Nephron progenitor cell (in vitro differentiated cells): ENCODE measurements at places on chromosomes 6 and 20.
A peak's percentile ranks its signal among the peaks of the same experiment; 100 is the strongest.

GRCh38 chr20:48608756-48609155 lies 219.0 kb downstream of the PREX1 start:
- no peak for DNase-seq

- no peak for DNase-seq
These were observed 39.7 kb downstream of the TRAM2 start for GRCh38 chr6:52537001-52537753.

DNA sequence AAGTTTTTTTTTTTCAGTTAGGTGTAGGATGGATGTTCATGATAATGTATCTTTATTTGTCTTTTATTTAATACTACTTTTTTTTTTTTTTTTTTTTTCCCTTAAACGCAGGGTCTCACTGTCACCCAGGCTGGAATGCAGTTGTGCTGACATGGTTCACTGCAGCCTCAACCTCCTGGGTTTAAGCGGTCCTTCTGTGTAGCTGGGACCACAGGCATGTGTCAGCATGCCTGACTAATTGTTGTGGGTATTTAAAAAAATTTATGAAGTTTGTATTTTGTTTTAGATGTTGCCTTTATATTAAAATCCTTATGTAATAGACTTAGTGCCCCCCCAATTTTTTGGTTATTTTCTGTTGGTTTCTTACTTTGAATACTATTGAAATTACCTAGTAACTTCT lies 42.6 kb downstream of the NCOA3 start:
- peak; percentile 23 for DNase-seq

GRCh38 chr6:13422681-13423221 lies 64.6 kb downstream of the GFOD1 start:
- DNase-seq: no peak

GRCh38 chr6:53956804-53957203 lies 154.4 kb upstream of the MLIP start:
- DNase-seq: no peak

DNA sequence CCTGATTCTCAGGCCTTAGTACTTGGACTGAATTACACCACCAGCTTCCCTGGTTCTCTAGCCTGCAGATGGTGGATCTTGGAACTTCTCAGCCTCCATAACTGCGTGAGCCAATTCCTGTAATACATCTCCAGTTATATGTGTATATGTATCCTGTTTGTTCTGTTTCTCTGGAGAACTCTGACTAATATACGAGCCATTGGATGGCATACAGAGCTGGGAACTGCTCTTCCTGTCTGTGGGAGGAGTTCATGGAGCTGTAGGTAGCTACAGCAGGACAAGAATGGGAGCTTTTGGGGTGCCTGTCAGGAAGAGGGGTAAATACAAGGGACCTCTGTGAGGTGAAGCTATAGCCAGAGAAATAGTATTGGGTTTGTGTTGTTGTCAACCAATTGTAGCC lies 41.2 kb downstream of the TMEM14A start:
- no peak for DNase-seq

- DNase-seq: no peak
These were observed 1.8 kb upstream of the SLC17A9 start for GRCh38 chr20:62950741-62951140.

DNA sequence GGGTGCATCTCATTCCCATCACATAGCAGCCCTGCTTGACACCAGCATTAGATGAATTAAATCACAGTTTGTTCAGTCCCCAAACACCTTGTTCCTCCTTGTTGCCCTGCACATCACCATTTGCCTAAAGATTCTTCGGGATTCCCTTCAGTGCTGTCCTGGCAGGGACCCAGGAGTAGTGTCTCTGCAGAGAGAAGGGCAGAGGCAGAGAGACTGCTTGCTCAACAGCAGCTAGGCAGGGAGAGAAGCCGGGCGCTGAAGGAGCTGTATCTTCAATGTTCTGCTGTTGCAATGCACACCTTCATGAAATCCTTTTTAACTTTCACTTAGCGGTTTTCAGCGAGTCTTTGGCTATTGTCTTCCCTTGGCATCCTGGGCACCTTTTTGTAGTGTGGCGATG lies 362.9 kb downstream of the FARS2 start:
- DNase-seq: no peak

DNA sequence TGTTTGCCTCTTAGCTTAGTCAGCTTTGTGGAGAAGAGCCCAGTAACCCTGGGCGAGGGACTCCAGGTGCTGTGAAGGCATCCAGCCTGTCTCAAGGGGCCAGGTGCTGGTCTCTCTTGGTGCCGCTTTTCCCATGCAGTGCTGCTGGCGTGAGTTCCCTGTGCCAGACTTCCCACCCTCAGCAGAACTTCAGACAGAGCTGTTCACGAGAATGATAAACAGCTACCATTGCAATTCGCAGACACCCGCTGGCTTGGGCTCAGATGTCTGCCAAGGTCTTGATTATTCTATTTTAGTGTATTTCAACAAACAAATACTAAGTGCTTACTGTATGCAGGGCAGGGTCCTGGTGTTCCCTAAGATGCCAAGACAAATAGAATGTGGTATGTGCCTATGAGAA lies 57.7 kb downstream of the RNF217 start:
- DNase-seq: peak; percentile 3

GRCh38 chr6:8229915-8230756 lies 127.8 kb upstream of the EEF1E1 start:
- peak; percentile 27 for DNase-seq

DNA sequence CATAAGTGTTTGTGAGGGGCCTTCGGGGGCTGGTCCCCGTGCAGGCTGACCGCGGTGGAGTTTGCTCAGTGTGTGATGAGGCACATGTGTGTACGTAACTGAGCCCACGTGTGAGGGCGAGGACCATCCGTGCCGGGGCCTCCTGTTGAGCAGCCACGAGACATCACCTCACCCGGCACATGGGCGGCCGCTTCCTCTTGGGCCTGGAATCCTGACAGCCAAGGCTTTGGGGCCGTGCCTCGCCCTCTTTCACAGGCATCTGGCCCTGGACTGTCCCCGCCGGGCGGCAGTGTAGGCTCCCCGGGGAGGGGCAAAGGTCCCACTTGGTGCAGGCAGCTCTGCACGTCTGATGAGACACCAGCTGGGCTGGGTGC lies 202.3 kb downstream of the DLL1 start:
- DNase-seq: no peak

DNA sequence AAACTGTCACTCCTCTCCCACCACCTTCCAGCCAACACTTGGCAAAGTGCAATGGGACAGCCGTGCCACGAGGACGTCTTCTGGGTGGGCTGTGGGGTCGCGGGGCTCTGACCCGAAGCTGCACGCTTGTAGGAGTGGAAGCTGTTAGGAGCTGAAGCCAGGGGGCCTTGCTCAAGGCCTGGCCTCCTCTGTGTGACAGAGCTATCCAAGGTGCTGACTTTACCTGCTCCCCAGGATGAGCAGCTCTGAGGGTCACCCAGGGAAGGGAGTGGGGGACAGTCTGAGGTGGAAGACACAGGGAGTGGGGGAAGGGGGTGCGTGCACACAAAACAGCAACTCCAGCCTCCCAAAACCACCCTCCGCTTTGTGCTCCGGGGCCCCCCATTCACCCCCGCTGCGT lies 17.5 kb upstream of the CHRNA4 start:
- peak; percentile 68 for DNase-seq

DNA sequence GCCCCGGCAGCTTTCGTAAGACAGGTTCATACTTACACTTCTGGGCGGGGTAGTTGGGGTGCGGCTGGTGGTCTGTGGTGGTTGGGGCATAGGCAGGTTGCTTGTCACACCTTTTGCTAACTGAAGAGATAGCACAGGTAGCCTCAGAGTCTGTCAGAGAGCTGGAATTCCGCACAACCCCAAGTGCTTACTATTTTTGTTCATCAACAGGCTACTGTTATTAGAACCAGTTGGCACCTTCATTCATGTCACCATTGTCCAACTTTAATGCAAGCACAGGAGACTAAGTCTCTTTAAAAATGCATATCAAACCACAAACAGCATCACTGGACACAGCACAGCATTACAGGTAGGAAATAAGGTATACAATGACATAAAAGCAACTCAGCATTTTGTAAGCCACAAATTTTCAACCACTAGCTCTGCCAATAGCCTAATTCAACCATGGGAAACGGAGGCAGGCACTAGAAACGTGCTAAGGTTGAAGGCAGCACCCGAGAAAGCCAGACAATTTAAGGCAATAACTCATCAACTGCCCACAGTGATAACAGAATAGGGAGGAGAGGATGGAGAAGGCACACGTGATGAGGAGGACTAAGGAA lies 143.8 kb downstream of the ZMYND8 start:
- no peak for DNase-seq

GRCh38 chr6:161644521-161644920 lies 370.7 kb upstream of the AGPAT4 start:
- DNase-seq: no peak

DNA sequence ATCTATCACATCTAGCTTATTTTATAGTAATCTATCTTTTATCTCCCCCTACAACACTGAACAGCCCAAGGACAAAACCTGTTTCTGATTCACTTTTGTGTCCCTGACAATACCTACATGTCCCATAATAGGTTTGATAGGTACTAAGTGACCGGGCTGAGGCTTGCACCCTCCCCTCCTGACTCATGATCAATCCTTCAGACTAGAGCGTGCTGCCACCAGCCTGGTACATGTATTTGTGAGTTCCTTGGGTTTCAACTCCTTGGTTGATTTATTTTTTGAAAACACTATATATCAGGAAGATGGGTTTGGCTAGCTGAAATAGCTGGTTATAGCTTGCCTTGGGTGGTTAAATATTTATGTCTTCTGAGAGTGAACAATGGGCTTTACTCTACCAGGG lies 41.6 kb upstream of the RAB23 start:
- no peak for DNase-seq

DNA sequence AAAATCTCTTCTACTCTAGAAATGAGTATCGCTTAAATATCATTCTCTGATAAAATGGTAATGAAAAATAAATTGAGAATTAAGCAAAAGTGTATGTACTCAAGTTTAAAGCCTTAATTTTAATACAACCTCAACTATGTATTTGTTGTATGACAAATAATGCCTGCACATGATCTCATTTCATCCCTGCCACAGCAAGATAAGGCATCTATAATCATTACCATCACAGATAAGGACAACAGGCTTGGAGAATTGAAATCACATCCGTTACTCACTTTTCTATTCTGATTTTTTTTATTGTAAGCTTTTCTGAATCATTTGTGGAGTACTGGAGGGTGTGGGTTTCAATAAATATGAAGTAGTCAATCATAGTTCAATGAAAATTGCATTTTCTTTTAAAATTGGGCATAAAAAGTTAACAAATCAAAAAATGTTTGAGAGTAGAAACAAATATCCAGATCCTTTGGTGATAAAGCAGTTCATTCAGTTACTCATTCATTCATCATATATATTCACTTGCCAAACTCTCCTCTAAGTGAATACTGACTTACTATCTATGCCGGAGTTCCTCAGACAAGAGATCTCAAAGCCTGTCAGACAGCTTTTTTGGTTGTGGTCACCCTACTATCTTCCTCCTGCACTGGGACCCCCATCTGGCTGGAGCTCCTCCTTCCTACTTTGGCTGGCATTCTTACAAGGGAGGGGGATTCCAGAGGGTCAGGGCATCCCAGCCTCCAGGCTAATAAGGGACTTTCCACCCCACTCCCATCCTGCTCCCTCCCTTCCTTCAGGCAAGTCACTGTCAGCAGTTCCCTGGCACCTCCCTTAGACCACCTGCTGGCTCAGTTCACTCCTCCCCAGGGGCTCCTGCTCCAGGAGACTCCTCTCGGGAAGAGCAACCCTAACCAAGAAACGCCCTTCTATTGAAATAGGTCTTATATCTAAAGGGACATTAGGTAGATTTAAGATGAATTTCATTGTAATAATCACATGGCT lies 118.6 kb downstream of the OGFRL1 start:
- DNase-seq: no peak

- DNase-seq: peak; percentile 42
These were observed 7.7 kb upstream of the ZNF334 start for GRCh38 chr20:46520976-46521579.

DNA sequence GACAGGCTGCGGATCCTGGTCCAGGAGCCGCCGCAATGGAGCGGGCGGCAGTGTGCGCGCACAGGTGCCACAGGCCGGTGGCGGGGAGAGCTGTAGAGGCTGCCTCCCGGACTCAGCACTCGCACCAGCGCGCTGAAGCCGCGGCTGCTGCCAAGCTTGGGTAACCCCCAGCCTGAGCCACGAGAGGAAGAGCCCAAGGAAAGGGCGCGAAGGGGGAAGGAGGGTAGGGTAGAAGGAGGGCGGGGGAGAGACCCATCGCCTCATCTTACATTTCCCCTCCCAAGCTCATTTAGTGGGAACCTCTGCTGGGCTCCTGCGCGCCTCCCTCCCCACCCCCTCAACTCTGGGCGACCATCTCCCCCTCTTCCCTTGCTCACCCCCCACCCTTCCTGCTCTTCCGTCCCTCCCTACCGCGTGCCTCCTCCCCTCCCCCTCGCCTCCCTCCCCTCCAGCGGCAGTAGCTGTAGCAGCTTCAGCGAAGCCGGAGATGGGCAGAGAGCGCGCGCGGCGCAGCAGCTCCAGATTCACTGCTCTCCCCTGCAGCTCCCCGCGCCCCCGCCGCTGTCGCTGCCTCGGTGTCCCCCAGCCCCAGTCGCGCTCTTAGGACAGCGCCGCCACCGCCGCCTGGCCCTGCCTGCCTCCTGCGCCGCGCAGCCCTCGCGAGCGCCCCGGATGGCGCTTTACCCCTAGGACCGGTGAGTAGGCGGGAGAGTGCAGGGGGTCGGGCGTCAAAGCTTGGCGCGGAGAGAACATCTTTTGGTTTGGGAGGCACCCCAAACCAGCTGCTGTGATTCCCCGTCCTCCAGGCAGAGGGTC lies at the start of gene FUT9:
FUT9 (plus strand) TSS at position 457 of the 816 bp plus-strand sequence. CDS start 187,182 bp downstream, outside the sequence.
- DNase-seq: peak; percentile 76

DNA sequence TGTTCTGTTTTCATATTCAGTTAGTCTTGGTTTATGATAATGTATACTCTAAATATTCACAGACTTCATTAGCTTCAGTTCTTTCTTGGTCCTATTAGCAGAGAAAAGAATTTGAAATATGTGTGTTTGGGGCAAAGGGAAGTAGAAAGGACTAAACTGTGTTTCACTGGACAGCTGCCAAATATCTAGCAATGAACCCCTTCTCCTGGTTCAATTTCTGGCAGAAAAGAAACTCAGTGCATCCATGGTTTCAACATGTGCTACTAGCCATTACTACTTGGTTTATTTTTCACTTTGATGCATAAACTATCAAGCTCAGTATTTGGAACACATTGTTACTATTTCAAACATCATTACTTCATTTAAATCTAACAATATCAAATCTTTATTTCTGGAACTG lies 43.6 kb downstream of the FBXL4 start:
- no peak for DNase-seq

DNA sequence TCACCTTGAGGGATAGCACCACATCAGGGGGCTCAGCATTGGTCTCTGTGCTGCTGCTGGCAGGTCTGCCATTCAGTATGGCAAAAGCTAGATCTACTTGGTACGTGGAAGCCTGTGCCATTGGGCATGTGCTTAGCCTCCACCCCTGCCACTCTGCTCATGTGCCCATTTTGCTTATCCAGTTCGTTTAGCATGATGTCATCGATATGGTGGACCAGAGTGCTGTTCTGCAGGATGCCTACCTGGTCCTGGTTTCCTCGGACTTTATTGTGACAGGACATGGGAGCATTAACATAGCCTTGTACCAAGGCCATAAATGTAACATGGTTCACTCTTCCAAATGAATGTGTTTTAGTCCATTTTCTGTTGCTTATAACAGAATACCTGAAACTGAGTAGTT lies 67.4 kb upstream of the BMP6 start:
- DNase-seq: no peak

GRCh38 chr6:164331026-164331425 lies 916.5 kb downstream of the QKI start:
- no peak for DNase-seq
